Chondrocyte (in vitro differentiated cells): ENCODE measurements at places on chromosomes 13 and 19.

GRCh38 chr19:36093146-36093662, 17.7 kb upstream of the OVOL3 start:
- no peak for DNase-seq

DNA sequence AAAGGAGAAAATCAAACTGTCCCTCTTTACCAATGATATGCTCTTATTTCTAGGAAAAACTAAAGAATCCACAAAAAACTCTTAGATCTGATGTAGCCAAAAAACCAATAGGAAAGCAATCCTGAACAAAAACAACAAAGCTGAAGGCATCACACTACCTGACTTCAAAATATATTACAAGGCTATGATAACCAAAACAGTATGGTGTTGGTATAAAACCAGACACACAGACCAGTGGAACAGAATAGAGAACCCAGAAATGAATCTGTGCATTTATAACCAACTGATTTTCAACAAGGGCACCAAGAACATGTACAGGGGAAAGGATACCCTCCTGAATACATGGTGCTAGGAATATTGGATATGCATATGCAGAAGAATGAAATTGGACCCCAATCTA, 9.7 kb upstream of the ZNF546 start:
- no peak for DNase-seq

DNA sequence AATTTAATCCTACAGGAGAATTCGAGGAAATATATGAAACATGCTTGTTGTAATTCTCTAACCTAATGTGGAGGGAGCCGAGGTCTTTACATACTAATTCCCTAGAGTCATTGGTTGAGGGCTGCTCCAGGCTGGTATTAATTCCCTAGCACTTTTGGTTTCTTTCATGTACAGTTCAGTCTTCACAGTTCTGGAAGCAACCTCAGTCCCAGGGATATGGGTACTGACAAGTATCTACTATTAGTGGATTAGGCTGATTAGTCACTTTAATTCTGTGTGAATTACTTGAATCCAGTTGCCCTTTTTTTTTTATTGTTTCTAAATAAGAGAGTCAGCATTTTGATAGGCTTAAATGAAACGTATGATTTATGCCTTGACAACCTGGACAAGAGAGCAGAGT, 172.3 kb upstream of the HTR2A start:
- no peak for DNase-seq

- DNase-seq, result no peak
These were observed 24.5 kb downstream of the CRYL1 start for GRCh38 chr13:20501120-20501519.

DNA sequence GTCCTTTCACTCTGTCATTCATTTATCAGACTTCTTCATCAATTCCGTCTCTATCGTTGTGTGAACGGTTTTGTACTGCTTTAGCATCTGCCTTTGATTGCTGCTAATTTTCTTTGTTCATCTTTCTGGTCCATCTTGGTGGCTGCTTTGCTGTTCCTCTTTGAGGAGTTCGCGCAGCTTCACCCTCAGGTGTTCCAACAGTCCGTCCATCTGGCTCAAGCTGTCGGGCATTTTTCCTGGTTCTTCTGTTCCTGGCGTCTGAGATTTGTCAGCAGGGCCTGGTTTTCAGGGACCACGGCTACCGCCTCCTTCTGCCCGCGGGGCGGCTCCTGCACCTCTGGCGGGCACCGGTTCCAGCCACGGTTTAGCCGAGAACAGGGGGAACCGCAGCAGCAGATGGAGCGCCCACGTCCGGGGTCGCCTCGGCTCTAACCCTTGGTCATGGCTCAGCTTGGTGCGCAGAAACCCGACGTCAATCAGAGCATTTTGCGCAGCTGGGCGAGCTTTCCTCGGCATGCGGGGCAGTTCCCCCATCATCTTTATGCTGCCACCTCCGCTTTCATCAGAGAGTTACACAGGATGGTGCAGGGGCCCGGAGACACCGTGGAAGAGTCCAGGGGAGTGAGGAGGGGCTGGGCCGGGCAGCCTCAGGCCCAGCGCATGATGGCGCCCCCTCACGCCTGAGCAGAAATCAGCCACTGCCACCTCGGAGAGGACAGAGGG, 89.5 kb downstream of the ZNF100 start:
- no peak for DNase-seq

GRCh38 chr13:66087269-66087710, 1142.8 kb downstream of the PCDH9 start:
- DNase-seq, result no peak

DNA sequence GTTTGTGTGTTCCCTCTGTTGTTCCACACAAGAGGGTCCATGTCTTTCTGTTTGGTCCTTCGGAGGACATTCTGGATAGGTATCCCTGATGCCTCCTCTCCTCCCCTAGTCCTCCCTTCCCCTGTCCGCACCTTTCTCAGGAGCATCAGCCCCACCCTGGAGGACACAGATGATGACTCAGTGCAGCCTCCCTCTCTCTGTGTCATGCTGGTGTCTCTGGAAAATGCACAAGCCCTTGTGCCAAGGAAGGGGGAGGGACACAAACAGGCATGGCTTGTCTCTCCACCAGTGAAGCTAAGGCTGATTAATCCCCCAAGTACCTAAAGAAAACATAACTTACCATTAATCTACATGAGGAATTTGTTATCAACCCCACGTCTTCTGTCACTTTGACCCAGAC, 16.2 kb upstream of the TNFRSF19 start:
- DNase-seq, result no peak

- no peak for DNase-seq
These were observed at the start of gene BST2 for GRCh38 chr19:17405250-17406045. Gene BST2, minus strand, starts transcription at chr19:17405630. Its CDS starts 55 bp downstream, at chr19:17405575.

GRCh38 chr19:50377051-50377461, 799 bp downstream of the NR1H2 start:
- DNase-seq, result no peak

GRCh38 chr19:10603084-10603872, 16.2 kb upstream of the AP1M2 start:
- no peak for DNase-seq

GRCh38 chr19:55720801-55721200, 17.4 kb downstream of the NLRP9 start:
- DNase-seq, result no peak

DNA sequence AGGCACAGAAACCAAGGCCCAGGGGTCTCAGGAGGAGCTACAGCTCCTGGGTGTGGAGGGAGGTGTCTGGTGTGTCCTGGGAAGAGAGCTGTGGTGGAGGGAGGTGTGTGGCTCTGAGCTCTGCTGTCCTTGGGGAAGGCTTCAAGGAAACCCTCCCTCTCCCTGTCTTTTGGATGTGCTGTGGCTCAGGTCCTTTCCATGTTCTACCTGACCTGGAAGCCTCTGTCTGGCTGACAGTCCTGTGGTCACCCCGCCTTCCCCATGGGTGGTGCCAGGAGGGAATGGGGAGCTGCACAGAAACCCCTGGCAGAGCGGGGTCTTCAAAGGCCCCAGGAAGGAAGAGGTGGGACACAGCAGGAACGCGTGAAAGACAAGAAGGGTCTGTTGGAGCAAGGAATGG, 617 bp upstream of the CEACAM7 start:
- no peak for DNase-seq

DNA sequence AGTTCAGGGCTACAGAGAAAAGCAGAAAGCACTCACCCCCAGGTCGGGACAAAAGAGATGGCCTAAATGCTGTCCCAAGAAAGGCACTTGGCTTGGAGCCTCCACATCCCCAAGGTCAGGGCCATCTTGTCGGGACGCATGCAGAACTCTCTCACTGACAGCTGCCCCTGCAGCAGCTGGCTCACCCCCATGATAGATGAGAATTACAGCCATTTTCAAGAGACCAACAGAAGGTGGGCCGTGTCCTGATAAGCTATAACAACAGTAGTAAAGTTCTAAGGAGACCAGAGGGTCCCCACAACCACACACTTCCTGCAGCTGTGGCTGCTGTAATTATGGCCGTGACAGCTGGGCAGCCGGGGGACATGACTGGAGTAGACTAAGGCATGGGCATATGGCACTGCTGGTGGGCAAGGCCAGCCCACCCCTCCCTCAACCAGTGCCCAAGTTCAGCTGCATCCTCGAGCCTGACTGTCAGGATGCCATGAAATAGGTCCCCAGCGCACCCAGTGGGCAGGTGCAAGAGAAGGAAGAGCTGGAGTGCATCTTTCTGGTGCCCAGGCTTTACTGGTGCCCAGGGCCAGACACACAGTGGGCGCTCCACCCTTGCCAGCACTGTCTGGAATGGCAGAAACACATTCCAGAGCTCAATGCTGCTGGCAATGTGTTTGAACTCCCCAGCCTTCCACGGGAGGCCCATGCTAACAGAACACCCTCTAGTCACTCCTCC, 436.7 kb upstream of the ZNF507 start:
- DNase-seq, result no peak

GRCh38 chr13:50598338-50598737, 245.2 kb downstream of the DLEU7 start:
- no peak for DNase-seq

DNA sequence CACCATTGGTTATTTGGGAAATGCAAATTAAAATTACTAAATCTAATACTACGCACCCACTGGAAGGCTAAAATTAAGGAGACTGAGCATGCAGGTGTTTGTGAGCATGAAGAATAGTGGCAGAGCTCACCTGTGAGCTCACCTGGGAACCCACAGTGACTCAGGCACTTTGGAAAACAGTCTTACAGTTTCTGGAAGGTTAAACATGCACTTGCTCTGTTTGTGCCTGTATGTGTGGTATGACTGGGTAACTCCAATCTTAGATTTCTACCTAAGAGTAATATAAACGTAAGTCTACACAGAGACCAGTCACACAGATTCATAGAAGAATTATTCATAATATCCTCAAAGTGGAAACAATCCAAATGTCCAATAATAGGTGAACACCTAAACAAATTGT, 318.8 kb downstream of the ATP8A2 start:
- no peak for DNase-seq

- no peak for DNase-seq
These were observed 698.2 kb downstream of the PCDH17 start for GRCh38 chr13:58329746-58330145.

DNA sequence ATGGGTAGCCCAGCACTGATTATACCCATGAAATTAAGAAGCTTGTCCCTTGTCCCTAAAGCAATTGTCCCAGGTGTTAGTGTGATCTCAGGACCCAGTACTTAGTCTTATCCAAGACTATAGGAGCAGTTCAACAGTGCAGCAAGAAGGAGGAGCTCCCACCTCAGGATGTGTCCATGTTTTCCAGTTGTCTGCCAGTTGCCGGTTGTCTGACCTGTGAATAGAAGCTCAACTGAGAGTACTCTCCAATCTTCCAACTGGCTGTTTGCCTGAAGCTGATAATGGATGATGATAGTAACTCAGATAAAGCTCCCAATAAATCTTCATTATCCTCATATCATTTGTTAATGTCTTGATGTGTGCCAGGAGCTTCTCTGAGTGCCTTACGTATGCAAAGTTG, 107.2 kb upstream of the HTR2A start:
- DNase-seq, result no peak

DNA sequence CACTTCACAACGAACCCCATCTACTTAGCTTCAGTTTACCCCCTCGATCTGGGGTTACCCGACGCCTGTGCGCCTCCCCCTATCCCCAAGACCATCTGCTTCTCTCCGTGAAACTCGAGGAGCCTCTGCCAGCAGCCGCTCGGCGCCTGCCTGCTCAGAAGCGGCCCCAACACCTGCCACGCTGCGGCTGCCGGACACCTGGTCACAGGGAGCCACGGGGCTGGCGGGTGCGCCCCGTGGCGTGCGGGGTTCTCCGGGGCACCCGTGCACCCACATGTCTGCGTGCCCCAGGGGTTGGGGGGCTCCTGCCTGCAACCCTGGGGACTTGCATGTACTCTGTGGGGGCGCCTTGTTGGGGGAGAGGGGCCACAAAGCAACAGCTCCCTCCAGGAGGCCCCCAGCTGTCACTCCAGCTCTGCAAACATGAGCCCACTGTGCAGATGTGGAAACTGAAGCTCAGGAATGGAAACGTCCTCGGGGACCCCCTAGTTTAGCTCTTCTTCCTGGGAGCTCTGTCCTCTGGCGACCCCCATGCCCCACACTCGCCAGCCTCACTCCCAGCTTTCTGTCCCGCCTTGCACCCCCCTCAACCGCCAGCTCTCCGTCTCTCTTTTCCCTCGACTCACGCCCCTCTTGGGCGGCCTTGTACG, 7.0 kb upstream of the SEMA6B start:
- peak; percentile 80 for DNase-seq

GRCh38 chr19:50376166-50377050, at the start of gene NR1H2:
Gene NR1H2, plus strand, starts transcription at chr19:50376457. Its CDS starts 1,149 bp downstream, at chr19:50377606.
- DNase-seq, result peak; percentile 97

- DNase-seq, result no peak
These were observed 24.7 kb upstream of the ADGRE1 start for GRCh38 chr19:6862673-6863078.

- DNase-seq, result no peak
These were observed 19.9 kb upstream of the PNMA8C start for GRCh38 chr19:46448601-46449000.
